ENCODE measurements at places on chromosomes 2 and 18. TPM values are rescaled to one million over a fixed set of nuclear protein-coding genes. Genes with fewer than 3 reads are reported as not detected.

The ABCB11 gene
- not detected for total RNA-seq

The NXPH2 gene
- total RNA-seq: not detected

The HADHB gene
- total RNA-seq: 154 TPM

The DSC3 gene
- not detected for total RNA-seq

The TUBB8B gene
- total RNA-seq: not detected

The TRIM43 gene
- not detected for total RNA-seq

The TCF23 gene
- total RNA-seq: not detected

The POTEE gene
- 1.0 TPM for total RNA-seq

The SLC1A4 gene
- total RNA-seq: 2.6 TPM

The FAM237A gene
- not detected for total RNA-seq

The TMEFF2 gene
- total RNA-seq: 5.0 TPM

The METTL4 gene
- total RNA-seq: 15.0 TPM

The RAB17 gene
- total RNA-seq: 3.6 TPM

The PXDN gene
- 322 TPM for total RNA-seq

The TUBA3E gene
- not detected for total RNA-seq

The FRZB gene
- 0.49 TPM for total RNA-seq

The CTAGE1 gene
- total RNA-seq: not detected

The UGT1A3 gene
- not detected for total RNA-seq

All from SJCRH30 (cell line).